ENCODE measurements at places on chromosomes 5 and 9.

DNA sequence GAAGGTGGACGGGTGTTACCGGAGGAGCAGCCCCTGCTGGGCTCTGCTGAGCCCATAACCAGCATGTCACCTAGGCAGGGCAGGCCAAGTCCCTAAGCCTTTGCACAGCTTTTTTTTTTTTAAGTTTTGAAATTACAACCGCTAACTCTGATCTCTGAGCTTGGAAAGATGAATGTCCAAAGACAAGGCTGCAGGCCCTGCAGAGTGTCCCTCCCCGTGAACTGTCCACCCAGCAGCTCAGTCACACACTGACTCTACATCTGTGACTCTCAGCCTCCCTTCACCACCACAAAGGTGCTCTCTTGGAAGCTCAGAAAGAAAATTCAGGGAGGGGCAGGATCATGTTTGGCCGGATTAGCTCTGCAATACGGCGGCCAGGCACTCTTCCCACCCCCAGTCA is 119.0 kb upstream of the PPP1R26 start:
- DNase-seq: no peak

DNA sequence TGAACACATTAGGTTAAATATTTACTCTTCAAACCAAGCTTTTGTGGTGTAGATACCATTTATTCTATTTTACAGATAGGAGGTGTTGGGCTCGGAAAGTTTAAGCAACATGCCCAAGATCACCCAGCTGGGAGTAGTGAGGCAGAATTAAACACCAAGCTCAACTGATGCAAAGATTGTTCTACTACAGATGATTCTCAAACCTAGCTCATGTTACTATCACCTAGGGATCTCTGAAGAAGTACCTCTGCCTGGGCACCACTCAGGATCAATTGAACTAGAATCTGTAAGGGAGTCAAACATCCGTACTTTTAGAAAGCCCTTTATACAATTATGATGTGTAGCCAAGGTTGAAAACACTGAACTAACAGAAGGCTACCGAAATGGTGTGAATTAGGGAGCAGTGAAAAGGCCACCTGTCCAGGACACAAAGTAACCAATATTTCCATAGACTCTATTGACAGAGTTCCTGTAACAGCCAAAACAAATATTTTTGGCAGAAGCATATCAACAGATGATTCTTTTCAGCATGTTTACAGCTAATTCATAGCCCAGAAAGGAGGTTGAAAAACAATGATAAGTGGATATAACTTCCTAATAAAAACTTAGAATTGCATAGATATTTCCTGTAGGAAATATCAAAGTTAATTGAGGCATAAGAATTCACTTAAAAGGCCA is 158.5 kb upstream of the PTGER4 start:
- DNase-seq: no peak

DNA sequence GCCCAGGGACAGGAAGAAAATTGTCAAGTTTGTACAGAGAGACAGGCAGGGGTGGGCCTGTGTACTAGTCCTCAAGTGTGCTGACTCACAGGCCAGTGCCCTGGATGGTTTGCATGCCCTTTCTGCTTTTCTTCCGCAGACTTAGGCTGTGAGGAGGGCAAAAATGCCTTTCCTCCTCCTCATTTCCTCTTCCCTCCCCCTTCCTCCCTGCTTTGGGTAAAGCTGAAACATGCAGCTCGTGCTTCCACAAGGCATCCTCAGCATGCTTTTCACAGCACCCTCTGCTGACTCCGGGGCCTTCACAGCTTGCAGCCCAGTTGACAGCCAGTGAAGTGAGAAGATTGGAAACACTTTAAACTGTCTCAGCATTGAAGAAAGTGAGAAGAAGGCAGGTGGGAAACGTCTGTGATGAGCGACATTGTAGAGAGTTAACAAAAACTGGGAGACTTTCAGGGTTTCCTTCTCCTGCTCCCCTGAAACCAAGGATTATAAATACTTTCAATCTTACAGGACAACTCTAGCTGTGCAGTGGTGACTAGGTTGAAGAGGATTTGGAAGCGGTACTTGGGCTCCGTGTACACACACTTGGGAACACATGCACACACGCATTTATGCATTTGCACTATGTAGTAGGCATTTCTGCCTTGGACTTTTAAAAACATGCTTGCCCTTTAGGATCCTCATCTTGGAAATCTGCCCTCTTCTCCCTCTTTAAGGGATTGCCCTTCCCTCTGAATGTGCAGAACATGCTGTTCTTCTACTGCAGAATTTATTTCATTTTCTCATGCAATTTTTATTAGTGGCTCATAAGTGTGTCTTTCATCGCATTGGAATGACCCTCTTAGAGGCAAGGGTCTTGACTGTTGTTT is 138.8 kb downstream of the GRIA1 start:
- DNase-seq: no peak

GRCh38 chr5:93219641-93220145 is 361.3 kb downstream of the NR2F1-AS1 start:
- no peak for DNase-seq

- no peak for DNase-seq
Observed at GRCh38 chr5:137142346-137142745, 356.8 kb downstream of the SPOCK1 start.
